ENCODE measurements at places on chromosomes 5 and 9.

- DNase-seq = no peak
Observed at GRCh38 chr9:33661176-33661575, 134.2 kb upstream of the PRSS3 start.

DNA sequence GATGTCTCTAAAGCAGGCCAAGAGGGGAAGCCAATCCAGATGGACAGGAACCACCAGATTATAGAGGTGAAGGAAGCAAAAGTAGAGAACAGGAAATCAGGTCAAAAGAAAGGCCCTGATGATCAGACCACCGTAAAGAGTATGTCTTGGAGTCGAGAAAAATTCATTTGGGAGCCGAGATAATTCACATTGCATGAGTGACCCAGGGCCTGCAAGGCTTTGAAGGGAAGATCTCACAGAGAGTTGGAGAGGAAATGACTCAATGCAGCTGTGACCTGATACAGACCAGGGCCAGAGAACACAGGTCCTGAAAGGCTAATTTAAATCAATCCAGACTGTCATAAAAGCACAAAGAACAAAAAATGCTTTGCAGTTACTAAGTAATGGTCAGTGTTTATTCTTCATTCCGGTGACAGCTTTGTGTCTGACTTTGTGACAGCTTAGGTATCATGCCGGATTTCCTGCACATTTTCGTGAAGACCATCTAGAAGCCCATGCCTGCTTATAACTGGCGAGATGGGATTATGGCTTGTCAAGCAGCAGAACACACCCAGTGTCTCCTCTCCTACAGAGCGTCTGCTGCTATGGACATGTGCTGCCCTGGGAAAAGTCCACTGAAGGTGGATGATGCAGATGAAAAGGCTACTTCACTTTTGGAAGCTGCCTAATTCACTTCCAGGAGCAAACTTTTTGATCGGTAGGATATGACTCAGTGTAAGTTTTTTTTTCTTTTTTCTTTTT is 5.8 kb upstream of the ACTBL2 start:
- no peak for DNase-seq

GRCh38 chr5:37804401-37804800 is 35.4 kb downstream of the GDNF start:
- no peak for DNase-seq

DNA sequence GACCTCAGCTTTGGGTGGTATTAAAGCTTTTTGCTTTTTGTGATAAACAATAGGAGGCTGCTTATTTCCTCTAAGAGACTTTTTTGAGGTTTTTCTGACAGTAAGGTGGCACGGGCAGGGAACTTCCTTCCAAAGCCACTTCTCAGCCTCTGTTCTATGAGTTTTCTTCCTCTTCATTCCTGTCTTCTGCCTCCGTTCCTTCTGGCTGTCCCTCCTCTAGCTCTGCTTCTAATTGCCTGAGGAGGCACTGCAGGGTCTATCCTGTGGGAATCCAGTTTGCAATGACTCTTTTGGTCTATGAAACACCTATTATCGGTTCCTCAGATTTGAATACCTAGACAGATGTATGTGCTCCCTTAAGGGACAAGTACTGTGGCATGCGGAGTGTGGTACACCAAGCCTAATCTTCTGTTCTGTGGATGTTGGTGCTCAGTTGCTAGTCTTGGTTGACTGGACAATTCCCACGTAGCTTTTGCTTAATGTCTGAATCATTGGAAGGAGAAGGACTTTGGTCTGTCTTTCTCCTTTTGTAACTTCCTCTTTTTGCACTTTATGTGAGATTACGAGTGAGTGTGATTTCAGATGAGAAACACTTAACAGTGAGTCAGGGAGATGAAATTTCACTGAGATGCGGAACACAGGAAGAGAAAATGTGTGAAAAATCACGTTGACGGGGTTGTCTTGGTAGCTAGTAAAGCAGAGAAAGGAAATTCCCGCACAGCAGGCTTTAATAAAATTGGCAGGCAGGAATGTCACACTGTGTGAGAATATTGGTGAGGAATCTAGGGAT is 305.2 kb downstream of the EFNA5 start:
- no peak for DNase-seq

GRCh38 chr5:26310415-26310814 is 728.0 kb downstream of the CDH9 start:
- no peak for DNase-seq

- no peak for DNase-seq
Observed at GRCh38 chr5:71705421-71705820, 13.7 kb upstream of the CARTPT start.

DNA sequence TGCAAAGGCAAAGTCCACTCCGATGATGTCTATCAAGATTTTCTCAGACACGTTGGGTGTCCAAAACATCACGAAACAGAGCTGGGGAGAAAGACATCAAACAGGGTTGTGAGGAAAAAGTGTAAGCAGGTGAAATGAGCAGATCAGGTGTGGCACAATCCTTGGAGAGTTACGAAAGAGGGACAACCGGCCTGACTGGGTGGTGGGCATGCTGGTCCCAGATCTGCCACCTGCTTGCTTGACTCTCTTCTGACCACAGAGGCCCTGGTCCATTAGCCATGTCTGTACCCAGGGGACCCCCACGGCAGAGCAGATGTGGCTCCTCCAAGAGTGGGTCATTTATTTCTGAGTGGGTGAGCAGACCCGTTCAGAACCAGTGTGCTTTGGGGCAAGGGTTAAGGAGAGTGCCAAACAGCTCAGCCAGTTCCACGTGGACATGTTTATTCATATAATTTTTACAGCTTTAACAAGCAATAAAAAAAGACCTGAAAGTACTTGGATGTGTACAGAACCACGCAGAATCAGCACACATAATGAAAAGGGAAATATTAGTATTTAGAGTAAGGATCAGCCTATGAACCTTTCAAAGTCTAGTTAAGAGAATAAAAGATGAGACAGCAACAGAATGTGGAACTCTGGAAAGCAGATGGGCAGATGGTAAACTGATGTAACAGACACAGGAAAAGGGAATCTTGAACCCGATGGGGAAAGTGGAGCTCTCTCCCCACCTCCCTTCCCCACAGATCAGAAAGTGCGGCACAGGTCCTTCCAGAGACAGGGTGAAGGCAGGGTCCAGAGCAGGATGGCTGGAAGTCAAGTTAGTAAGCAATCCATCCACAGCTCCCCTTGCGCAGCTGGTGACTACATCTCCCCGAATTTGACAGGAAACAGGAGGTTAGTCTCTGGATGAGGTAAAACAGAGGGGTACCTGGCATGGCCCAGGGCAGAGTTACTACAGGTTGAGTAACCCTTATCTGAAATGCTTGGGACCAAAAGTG is 52.5 kb downstream of the OTULIN start:
- DNase-seq = no peak

GRCh38 chr5:146883511-146883910 is 5.0 kb upstream of the PPP2R2B start:
- DNase-seq = no peak

- DNase-seq = no peak
Observed at GRCh38 chr9:75200892-75201470, 112.7 kb downstream of the OSTF1 start.

- DNase-seq = no peak
Observed at GRCh38 chr5:89086390-89087086, 203.6 kb upstream of the MEF2C start.

DNA sequence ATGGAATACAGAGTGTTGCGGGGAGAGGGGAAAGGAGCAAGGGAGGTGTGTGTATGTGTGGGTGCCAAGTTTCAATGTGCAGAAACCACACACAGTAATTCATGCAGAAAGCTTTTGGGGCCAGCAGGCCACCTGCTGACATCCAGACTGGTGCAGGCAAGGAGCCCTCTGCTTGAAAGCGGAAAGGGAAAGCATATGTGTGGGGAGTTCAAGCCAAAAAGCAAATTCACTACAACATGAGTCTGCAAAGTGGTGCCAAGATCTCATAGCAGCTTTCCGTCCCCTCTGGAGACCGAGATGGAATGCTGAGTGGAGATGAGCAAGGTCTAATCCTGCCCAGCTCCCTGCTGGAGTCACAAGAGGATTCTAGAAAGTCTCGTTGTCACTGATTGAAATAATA is 159.7 kb upstream of the VLDLR start:
- DNase-seq = no peak

DNA sequence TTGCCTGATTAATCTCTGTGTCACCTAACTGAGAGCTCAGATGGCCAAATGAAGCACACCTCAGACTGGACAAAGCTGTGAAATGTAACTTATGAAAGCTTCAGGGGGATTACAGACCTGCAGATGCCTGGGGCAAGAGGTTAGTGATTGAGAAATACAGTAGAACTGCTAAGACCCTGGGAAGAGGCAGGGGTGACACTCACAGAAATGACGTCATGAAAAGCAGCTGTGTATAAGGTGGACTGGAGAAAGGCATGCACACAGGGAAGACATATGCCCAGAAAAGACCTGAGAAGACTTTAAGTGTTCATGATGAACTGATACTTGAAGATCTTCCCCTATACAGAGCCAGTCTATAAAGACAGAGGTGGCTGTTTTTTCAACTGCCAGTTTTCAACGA is 49.3 kb upstream of the SPTLC1 start:
- no peak for DNase-seq

DNA sequence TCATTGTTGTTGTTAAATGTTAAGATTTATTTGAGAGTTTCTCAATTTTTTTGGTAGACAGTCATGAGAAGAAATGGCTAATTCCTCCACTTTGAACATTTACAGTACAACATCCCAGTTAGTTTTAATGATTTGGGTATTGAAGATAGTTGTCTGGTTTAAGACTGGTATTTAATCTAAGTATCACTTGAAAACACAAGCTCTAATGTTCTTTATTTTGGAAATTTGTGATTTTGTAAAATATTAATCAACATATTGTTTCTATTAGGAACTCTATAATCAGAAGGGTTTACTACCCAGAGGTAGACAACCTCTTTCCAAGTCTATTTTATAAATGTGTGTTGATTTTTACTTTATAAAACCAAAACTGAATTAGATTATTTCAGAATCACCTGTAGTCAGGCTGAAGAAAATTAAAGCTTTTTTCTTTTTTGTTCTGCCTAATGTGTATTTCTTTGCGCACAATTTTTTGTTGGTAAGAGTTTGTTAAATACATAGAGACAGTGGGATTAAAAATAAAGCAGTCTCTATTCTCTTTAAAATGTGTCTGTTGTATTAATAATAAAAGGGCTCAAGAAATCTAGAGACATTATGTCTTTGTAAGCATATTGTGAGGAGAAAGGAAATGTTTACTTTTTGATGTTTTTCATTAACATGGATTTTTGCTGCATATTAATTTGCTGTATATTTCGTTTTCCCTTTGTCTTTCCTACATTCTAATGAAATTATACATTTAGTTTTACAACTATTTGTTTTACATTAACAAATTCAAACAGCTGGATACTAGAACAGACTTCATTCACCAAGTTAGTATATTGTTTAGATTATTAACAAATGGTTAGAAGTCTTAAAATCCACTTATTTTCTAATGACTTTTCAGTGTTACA is 3.9 kb upstream of the PURA start:
- no peak for DNase-seq

DNA sequence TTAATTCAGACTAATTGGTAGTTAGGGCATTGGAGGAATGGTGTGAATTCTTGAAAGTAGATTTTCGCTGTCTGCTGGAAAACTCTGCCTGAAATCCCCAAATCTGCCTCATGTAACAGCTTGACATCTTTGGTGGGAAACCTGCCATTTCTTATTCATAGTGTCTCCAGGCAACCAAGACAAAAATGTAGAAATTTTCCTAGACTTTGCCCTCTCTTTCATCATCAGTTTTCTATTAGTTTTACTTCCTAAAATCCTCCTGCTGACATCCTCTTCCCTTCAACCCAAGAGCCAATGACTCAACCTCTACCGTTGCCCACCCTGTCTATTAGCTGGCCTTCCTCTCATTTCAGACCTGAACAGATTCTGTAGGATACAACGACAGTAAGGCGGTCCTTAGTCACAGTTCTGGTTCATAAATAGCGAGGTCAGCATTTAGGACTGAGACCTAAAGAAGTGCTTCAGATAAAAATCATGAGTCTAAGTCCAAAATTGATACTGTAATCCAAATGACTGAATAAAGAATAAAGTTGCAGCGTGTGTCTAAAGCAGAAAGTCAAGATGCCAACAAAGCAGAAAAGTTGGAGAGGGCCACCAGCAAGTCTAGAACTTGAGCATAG is 133.9 kb downstream of the MUSK start:
- DNase-seq = no peak

GRCh38 chr9:5438301-5439162 is 807 bp upstream of the PLGRKT start:
- peak; percentile 34 for DNase-seq

GRCh38 chr5:67462147-67462546 is 265.5 kb upstream of the CD180 start:
- DNase-seq = no peak

GRCh38 chr5:99348597-99348996 is 419.8 kb upstream of the CHD1 start:
- no peak for DNase-seq

DNA sequence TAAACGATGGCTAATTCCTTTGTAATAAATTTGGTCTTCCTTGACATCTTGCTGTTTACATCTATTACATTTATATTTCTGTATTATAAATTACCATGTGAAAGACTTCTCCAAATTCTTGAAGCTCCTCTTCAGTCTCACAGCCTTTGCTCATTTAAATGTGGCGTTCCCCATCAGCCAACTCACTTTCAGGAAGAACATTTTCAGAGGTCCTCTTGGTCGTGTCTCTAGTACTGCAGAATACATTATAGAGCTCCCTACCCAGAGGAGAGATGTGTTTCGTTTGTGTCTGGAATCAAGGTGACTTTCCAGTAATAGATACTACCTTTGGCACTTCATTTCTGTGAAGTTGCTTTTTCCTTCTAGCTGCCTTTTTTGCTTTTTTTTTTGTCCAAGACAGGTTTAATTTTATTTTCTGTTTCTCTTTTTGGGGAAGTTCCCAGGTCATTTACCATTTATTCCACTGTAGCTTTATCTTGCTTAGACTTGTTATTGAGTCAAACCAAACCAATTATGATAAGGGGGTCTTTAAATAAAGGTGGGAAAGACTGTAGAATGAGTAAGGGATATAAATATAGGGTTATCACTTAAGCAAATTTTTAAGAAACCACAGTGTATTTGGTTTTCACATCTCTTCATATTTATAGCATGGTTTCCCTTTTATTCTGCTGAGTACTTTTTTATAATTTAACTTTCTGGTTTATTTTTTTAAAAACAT is 12.8 kb downstream of the UBE2B start:
- no peak for DNase-seq

DNA sequence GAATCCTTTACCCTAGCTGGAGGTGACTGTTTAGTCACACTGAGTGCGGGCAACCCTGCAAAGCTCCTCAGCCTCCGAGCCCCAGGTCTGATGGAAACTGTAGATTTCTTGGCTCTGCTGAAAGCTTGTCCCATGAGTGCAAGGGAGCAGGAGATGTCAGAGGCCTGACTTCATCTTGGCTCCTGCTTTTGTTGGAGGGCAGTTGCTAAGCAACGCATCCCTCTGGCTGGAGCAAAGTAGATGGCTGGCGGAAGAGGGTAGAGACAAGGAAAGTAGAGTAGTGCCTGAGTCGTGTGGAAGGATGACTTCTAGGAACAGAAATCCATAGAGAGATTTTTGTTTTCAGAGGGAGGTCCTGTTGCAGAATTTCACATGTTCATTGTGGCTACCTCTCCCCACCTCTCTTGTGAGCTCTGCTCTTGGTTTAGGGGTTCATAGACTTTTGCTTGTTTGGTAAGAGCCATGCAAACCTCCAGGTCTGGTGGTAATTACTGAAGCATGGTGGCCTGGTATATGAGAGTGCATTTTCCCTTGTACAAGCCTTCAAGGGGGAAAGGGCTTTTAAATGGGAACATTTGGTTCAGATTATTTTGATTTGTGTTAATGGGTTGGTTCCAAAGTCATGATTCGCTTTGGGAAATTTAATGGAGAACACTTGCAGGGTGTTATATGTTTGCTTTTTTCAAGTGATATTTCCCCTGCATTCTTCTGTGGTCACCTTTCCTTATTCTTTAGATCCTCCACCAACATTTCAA is 71.5 kb downstream of the ARHGAP26 start:
- no peak for DNase-seq

Data from stimulated activated CD8-positive, alpha-beta memory T cell treated with anti-CD3 and anti-CD28 coated beads, Interleukin-4, amount 100 ng/mL, for 1 hour (primary cell).